GM18507 (cell line): ENCODE measurements at places on chromosomes 7 and 10.

DNA sequence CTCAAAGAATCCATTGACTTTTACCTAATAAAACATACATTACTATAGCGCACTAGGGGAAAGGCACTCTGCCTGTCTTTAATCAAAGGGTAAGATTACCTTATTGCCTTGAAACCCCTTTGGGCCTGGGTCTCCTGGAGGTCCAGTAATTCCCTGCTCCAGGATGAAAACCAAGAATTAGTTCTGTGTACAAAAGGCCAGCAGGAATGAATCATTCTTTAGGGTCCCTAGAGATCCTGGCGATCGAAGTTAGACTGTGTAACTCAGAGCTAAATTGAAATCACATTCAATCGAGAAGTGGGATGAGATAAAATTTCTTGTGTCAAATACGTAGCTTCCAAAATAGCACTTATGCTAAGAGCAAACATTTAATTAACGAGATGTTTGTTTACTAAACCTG is 29.8 kb downstream of the COL28A1 start:
- DNase-seq, result no peak

DNA sequence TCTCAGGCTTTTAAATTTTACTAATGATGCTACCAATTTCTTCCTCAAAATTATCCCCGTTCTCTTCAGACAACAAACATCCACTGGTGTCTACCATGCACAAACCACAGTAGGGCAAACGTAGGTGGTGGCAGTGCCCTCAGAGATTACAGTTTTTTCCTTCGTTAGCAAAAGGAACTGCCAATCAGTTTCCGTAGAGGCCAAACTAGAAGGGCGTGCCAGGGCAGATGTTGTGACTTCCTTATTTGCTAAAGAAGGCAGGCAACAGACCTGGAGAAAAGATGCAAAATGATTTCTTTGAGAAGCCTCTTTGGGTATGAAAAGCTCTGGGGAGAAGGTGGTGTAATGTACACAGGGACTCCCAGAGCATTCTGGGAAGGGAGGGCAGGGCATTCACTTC is 7.6 kb upstream of the FAM180A start:
- no peak for DNase-seq

- no peak for DNase-seq
Measured at GRCh38 chr10:113592380-113592779, 39.5 kb downstream of the HABP2 start.

DNA sequence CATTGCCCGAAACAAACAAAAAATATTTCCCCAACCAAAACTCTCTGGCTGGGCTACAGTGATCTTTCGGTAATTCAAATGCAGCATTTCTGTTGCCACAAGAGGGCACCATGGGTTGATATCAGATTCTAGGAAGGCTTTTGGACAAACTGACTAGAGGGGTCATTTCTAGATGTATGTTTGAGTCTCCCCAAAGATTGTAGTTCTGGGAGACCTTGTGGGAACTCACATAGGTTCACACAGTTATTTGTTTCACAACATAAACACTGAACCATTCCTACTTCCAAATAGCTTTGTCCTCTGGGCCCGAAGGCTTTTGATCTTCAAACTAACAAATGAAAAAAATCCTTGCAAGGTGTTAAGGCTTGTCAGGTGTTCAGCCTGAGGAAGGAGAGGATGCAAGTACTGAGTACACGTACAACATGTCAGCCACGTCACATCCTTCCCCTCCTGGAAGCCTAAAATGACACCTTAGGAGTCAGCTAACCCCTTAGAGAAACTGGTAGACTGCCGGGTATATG is 37.0 kb upstream of the IL15RA start:
- DNase-seq, result peak; percentile 43

DNA sequence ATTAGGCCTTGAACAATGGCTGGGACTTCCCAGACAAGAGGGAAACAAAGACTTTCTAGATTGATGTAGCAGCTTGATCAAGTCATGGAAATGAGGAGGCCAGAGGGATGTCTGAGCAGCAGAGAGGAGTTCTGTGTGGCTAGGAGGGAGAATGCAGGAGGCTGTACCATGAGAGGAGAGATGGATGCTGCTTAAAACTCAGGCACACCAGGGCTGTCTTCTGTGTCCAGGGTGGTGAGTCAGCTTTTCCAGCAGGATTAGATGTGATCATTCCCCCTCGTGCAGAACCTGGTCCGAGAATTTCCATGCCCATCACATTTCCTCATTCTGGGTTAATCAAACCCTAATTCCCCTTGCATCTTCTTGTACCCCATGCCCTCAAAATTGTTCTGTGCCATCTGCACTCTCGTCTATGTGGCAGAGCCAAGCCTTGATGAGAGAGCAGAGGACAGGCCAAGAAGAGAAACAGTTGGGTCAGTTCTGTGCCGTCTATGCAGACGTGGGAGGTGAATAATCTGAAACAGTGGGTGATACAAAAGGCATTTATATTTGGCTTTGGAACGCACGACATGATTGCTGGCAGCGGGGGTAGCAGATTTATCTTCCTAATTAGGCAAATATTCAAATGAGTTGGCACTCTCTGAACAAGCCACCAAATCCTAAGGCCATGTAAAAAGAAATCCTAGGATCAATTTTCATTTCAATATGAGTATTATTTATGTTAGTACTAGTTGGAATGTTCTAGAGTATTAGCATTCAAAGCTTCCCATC is 160.7 kb downstream of the TMEM178B start:
- DNase-seq, result no peak

DNA sequence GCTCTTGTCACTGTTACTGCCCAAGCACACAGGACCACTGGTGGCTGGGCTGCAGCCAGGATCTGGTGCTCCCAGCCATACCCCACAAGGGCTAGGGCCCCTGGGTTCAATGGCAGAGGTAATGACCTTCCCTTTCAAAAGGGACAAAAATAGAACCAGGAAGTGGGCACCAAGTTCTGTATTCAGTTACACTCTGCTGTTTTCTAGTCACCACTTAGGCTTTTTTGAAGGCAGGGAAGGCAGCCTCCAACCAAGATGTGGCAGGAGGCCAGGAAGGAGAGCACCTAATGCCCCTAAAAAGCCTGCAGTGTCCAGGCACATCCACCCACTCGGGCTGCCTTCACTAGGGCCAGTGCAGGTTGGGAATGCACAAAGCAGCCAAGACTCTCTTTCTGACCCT is 47.8 kb downstream of the NOD1 start:
- DNase-seq, result no peak

DNA sequence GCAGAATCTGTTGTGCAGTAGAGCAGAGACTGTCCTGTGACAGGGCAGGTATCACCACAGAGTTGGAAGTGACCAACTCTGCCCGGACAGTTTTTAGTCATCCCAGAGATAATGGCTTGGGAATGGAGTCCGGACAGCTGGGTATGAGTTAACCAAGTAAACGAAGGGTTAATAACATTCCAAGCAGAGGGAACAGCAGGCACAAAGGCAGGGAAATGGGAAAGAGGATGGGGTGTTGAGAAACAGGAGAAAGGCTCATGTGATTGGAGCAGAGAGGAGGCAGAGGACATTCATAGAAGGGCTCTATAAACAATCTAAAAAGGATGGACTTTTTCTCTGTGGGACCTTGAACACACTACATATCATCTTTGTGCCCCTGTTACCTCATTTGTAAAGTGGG is 132.2 kb upstream of the YAE1 start:
- no peak for DNase-seq
